ENCODE measurements at places on chromosomes 11 and 22.
A peak's percentile ranks its signal among the peaks of the same experiment; 100 is the strongest.

DNA sequence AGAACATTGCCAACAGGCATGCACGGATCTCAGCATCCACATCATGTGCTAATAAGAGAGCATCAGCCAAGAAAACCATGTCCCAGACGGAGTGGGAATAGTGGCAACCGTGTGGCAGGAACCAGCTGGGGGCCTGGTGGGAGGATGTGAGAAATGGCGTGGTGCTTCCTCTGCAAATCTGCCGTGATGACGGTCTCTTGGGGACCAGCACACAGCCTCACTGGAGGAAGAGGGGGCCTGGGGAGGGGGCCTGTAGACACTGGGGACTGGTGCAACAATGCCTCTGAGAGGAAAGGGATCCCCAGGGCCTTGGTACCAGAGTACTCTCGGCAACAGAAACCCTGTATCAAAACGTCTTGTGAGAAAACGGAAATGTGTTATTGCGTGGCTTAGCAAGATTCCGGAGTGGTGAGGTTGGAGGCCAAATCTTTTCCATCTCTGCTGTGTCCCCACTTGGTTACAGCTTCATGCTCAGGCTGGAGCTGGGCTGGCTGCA, 154.3 kb upstream of the TBCEL start:
- DNase-seq = peak; percentile 15

GRCh38 chr11:76234021-76234415, 27.7 kb upstream of the WNT11 start:
- no peak for DNase-seq

DNA sequence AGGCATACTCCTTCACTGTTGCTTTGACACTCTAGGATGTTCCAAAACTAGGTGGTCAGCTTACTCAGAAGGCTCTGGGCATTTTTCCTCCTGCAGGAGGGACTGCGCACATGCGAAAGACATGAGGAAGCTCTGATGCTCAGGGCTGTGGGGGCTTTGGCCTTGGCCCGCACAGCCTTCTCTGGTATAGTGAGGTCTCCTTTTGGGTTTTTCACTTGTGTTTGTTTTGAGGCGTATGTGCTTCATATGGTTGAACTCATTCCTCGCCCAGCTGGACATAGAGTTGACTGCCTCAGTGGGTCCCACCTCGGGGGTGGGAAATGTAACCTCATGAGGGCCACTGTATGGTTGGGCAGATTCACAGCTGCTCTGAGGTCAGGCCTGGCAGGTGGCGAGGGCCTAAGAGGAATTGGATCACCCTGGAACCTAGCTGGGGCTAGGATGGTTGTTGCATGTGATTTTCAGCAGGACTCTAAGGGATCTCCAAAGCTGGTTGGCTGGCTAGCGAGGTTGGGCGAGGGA, 63.7 kb downstream of the PTPRJ start:
- no peak for DNase-seq

- no peak for DNase-seq
Observed at GRCh38 chr11:19597876-19598275, 114.8 kb upstream of the NAV2 start.

- DNase-seq = no peak
Observed at GRCh38 chr11:131235328-131236298, 134.8 kb upstream of the NTM start.

- no peak for DNase-seq
Observed at GRCh38 chr11:83568516-83568915, 282.3 kb upstream of the CCDC90B start.

DNA sequence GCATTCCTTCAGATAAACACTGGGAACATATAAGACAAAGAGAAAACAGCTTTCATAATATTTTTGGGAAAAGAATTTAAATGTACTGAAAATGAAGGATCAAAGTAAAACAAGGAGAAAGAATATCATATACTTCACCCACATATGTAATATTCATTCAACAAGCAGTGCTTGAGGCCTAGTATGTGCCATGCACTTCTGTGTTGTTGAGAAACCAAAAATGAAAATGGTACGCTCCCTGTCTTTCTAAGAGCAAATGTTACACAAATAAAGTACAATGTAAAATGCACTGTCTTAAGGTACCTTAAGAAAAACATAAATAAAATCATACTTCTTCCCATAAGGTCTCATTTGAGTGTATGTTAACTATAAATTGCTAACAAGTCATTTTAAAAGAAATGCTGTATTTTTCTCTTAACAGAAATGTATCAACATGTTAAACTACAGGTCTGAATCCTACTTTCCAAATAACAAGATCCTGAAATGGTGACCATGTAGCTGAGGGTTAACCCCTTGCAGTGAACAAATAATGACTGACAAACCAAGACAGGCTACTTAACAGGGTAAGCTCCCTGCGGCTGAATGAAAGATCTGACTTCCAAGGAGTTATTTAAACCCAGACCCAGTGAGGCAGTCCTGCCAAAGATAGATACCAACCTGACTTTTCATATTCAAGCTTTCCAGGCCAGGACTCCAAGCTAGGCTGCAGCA, 377.6 kb downstream of the DCDC1 start:
- DNase-seq = no peak

- DNase-seq = no peak
Observed at GRCh38 chr11:119187123-119187892, 2.0 kb downstream of the NHERF4 start.

DNA sequence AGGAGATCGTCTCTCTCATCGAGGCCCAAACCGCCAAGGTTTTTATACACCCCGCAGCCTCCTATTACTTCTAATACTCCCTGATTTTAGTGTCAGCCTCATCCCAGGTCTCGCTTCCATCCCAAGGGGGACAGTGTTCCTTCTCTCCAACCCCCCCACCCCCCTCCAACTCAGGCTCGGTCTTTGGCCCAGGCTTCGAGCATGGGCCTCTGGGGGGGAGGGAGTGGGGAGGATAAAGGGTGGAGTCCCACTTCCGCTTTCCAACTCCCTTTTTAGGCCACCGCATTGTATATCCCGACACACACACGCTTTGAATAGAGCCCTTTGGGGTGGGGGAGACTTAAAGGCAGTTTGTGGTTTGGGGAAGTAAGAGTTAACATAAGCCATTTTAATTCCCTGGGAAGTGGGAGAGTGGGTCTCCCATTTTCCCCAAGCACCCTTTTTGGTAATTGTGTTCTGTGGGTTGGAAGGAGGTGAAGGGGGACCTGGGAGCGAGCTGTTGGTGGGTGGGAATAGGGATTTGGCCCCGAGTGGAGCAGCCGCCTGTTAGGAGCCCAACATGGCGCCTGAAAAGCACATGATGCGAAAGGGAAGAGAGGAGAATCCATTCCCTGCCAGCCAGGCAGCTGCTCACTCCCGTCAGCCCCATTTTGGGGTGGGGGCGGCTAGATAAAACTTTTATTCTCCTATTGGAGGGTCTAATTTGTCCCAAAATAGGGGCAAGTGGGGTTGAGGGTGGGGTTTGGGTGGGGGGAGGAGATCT, 844 bp downstream of the PCF11 start:
- no peak for DNase-seq

GRCh38 chr11:116312570-116313391, 460.0 kb downstream of the BUD13 start:
- DNase-seq = no peak

GRCh38 chr11:68780829-68781228, 29.5 kb upstream of the TESMIN start:
- no peak for DNase-seq

DNA sequence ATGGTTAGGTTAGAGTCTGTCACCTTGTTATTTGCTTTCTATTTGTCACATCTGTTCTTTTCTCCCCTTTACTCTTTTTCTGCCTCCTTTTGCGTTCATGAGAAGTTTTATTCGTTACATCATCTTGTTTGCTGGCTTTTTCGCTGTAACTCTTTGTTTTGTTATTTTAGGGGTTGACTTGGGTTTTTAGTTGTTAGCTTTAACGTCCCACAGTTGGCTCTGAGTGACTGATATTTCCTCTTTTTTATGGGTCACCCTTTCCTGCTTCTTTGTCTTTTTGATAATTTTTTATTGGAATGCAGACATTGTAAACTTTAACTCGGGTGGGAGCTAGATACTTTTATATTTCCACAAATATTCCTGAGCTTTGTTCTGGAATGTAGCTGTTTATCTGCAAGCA, 13.3 kb upstream of the TNNT3 start:
- DNase-seq = no peak

- DNase-seq = no peak
Observed at GRCh38 chr11:61782841-61783240, 9.6 kb downstream of the TMEM258 start.

GRCh38 chr11:43558146-43558545, 122.4 kb upstream of the HSD17B12 start:
- no peak for DNase-seq

- no peak for DNase-seq
Observed at GRCh38 chr22:38397189-38398085, 57.6 kb downstream of the KCNJ4 start.

- no peak for DNase-seq
Observed at GRCh38 chr11:93033093-93033492, 63.6 kb downstream of the MTNR1B start.
